ENCODE measurements at places on chromosomes 7 and 10. TPM values are rescaled to one million over a fixed set of nuclear protein-coding genes. Genes with fewer than 3 reads are reported as not detected.

DNA sequence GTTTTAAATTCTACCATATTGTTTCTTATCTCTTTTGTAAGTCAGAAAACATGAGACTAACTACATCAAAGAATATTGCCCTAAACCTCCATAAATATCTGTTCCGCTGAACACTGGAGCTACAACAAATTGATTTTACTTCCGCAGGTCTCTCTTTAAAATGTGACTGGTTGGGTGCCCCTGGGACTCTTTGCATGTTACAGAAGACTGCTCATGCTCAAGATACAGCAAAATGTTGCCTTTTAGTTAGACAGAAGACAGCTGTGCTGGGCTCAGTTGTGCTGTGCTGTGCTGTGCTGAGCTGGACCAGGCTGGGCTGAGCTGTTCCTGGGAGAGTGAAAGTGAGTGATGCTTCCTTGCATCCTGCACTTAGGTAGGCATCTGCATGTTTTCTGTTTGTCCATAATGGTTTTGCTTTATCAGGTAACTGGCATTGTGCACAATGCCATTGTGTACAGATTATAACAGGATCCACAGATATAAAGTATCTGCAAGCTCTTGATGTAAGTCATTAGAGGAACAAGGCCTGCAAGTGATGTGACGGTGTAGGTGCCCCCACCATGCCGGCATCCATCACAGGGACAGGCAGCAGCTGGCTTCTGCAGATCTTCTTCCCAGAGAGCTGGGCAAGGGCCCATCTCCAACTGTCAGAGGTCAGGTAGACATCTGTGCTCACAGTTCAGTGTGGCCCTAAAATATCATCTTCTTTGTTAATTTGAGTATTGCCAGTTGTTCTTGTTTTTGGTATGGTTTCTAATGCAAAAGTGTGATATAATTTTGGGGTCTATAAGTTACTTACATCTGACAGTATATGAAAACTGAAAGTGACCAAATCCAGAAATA is 972.5 kb upstream of the CELF2 start:
- DNase-seq = no peak

DNA sequence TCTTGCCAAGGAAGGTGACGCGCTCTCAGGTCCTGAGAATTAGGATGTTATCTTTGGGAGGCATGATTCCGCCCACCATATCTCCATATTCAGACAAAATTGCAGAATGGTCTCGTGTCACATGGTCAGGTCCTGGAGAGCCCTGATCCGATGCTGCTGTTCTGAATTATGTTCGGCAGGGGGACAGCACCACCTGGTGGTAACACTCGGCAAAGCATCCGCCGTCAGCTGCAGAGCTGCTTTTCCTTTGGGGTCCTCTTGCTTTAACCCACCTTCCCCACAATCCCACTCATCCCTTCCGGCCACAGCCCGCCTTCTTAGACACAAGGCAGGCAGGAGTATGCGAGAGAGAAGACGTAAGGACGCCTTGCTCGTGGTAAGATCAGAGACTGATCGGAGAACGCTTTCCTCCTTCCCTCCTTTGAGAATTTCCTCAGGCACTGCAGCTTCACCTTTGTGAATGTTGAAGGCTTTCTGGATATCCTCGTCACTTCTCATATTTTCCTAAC is 327.8 kb upstream of the C7orf33 start:
- DNase-seq = peak; percentile 88

- no peak for DNase-seq
These were observed 93.5 kb downstream of the VWC2 start for GRCh38 chr7:49866910-49867309.

DNA sequence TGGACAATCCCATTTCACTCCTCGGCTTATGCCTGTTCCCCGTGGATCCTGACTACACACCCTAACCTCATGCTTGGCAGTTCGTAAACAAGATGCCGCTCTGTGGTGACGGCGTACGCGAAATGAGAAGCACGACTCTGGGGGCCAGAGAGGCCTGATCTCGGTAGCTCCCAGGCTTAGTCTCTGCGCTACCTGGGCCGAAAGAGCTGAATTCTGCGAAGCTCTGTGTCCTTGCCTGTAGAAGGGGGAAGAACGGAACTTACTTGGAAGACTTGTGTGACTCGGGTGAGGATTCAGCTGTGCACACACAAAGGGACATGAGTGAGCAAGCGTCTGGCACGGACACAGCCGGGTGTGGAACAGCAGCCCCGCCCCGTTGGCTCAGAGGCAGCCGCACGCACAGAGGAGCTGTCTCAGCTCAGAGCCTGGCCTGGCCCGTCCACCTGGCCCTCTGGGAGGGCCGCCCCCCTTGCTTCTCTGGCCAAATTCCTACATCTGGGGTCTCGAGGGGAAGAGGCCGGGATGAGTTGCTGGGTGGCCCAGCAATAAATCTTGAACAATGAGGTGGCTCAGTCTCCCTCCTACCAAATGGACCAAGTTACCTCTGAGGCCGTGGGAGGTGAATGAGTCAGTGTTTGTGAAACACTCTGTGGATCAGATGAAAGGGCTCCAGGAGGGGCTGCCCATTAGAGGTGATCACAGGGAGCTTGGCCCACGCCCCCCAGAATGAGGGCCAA is 83.8 kb downstream of the PDGFA start:
- no peak for DNase-seq

DNA sequence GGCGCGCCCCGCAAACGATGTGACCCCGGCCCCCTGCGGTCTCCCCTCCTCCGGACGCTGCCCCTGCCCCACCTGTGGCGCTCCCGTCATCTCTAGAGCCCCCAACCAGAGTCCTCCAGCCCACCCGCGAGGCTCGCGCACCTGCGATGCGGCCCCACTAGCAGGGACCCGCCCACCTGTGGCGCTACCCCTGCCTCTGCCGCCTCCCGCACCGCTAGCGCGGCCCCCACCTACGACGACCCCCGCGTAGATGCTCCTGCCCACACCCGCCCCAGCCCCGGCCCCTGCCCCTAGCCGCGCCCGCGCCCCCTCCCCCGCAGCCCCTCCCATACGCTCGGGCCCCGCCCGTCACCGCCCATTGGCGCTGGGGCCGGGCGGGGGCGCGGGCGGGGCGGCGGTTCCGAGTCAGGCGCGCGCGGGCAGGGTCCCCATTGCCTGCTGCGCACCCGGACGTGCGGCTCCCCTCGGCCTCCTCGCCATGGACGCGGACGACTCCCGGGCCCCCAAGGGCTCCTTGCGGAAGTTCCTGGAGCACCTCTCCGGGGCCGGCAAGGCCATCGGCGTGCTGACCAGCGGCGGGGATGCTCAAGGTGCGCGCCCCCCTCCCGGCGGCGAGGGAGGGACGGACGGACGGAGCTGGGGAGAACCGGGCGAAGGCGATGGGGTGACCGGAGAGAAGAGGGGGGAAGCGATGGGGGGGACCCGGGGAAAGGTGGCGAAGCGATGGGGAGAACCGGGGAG is at the start of gene PFKP:
PFKP (plus strand) TSS at position 431 of the 741 bp plus-strand sequence; CDS start at position 479, 48 bp downstream.
- DNase-seq = peak; percentile 86

DNA sequence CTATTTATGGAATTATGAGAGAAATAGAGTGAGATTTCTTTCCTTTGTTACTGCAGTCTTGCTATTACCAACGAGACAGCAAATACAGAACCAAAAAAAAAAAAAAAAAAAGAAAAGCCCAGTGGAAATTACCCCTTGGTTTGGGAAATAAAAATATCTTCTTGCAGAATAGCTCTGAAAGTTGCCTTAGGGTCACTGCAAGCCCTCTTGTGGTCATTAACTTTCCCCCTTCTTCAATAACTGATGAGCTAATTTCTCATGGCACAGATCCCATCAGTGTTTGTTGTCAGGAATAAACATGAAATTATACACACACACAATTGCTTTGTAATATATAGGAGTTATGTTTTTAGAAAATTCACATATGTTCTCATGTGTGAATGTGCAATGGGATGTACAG is 111.0 kb upstream of the FEZF1 start:
- no peak for DNase-seq

GRCh38 chr7:92836489-92836999 is at the start of gene CDK6:
Gene CDK6 (minus strand): TSS chr7:92836573. CDS start chr7:92833323, 3,250 bp downstream.
- peak; percentile 85 for DNase-seq

DNA sequence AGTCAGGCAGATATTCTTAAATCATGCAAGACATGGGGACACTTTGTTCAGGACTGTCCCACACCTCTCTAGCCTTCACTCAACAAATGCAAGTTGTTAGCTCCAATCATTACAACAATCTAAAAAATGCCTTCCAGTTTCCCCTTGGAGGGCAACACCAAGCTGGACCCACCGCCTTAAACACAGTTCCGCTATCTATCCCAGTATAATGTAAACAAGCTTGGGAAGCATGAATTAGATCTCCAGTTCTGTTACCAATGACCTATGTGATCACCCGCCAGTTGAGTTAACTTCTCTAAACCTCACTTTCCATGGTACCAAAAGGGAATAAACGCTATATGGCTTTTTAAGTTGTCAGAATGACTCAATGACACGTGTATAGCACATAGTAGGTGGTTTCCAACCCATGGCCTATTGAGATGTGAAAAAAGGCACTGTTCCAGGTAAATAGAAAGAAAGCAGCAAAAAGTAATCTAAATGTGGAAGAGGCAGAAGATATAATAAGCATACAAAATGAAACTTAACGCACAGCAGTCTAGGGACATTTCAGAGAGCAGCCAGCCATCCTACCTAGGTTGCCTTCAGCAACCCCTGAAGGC is 2.4 kb upstream of the REEP3 start:
- DNase-seq = no peak

DNA sequence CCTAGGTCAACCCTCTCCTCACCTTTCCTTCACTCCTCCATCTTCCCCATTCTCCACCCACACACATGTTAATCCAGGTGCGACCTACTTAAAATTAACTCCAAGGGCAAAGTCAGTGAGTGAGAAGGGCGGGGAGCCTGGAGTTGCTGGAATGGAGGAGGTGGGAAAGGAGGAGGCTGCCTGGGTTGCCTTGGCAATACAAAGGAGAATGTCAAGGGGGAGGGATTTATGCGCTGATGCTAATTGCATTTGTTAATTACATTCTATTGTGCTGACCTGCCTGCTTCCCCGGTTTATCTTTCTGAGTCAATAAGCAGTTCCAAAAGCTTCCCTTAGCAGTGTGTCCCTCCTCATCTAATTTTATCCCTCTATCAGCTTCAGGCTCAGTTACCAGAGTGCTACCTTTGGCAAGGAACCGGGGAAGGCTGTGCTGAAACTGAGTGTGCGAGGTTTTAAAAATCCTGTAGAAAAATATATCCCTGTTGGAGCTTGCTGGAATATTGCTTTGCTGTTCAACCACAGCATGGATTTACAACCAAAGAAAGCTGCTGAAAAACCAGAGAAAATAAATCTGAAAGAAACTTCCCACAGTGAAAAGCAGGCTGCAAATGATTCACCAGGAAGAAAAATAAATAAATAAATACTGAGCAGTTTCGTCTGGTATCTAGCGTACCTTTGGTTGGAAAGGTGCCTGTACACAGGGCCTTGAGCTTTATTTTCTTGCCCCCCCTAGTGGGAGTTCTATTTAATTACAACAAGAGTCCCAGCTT is 113.2 kb upstream of the DGKB start:
- no peak for DNase-seq

GRCh38 chr7:50092579-50093491 is at the start of gene ZPBP:
Gene ZPBP (minus strand): TSS chr7:50093246. CDS start chr7:50093194, 52 bp downstream.
- no peak for DNase-seq

- no peak for DNase-seq
These were observed 54.9 kb downstream of the JAZF1 start for GRCh38 chr7:28125431-28126409.

DNA sequence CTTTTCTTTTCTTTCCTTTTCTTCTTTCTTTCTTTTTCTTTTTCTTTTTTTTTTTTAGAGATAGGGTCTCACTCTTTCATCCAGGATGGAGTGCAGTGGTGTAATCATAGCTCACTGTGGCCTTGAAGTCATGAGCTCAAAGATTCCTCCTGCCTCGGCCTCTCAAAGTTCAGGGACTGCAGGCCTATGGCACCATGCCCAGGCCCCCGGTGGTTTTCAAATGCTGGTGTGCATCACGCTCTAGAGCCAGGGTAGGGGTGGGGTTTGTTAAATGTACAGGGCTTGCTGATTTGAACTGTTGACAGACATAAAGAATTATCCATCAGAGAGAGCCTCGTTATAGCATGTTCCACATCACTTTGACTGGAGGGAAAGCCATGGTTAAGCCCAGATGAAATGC is 5.8 kb downstream of the MINDY4 start:
- DNase-seq = no peak

GRCh38 chr10:53325066-53325465 is 552.5 kb upstream of the MBL2 start:
- no peak for DNase-seq

GRCh38 chr7:30260246-30260768 is 24.1 kb upstream of the ZNRF2 start:
- DNase-seq = no peak

GRCh38 chr7:88357294-88357693 is 50.6 kb upstream of the STEAP4 start:
- peak; percentile 48 for DNase-seq

DNA sequence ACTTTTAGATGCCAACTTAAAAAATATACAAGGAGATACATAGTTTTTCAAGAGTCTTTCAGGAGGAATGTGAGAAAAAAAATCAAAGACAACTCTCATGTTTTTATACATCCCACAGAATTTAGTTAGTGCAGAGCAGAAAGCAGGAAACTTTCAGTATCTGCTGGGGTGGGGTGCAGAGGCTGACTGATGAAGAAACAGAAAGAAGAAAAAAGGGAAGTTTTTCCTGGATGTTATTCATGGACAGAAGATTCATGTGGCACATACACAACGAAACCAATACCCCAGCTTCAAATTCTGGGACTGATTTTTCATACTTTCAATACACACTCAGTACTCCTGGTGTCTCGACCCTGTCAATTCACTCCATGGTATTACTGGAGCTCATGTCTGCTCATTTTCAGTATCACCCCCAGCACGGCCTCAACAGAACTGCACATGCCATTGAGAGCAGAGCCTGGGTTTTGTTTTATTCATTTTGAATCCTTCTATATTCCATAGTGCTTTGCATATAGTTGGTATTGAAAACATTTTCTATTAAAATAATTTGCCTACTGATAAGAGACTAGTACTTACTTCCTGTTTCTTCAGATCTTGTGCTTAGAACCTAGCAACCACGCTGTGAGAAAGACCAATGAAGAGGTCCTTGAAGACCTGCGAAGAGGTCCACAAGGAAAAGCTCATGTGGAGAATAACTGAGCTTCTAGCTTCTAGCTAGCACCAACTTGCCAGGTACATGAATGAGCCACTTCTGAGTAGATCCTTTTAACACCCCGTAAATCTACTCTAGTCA is 49.0 kb downstream of the NDUFB2 start:
- no peak for DNase-seq

DNA sequence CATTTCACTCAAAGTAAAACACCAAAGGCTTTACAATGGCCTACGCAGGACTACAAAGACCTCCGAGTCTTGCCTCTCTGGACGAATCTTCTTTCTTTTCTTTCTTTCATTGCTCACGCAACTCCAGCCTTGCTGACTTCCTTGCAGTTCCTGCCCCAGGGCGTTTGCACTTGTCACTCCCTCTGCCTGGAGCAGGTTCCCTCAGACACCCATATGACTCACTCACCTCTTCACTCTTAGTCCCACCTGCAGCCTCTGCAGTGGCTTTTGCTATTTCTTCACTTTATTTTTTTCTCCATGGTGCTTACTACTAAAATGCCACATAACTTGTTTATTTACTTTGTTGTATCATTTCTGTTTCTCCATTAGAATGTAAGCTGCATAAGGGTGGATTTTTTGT is 33.1 kb downstream of the GHRHR start:
- DNase-seq = peak; percentile 32

The ANKRD30A gene
- not detected for total RNA-seq

The TRIL gene
- total RNA-seq = 1.0 TPM

The MET gene
- total RNA-seq = 24.6 TPM

The ASZ1 gene
- not detected for total RNA-seq

The PRSS37 gene
- total RNA-seq = not detected

The LRRC61 gene
- total RNA-seq = 2.5 TPM

The SFTPD gene
- total RNA-seq = 0.58 TPM

The CPA2 gene
- 1.0 TPM for total RNA-seq
